Ovary (tissue), 10 donors: ENCODE measurements at places on chromosomes 1 and 21. TPM values are rescaled to one million over a fixed set of nuclear protein-coding genes. Genes with fewer than 3 reads are reported as not detected.
A peak's percentile ranks its signal among the peaks of the same experiment; 100 is the strongest.

C4BPA gene
- 0.40 TPM for total RNA-seq

TFF2 gene
- not detected for total RNA-seq

CFAP57 gene
- total RNA-seq: 0.24 TPM

CASP9 gene
- 13.4 TPM for total RNA-seq

KRTAP21-2 gene
- not detected for total RNA-seq

TLR5 gene
- total RNA-seq: 29.3 TPM

UMODL1 gene
- total RNA-seq: 0.22 TPM

FNDC5 gene
- 5.4 TPM for total RNA-seq

VSIG8 gene
- total RNA-seq: 0.23 TPM

SPATA45 gene
- not detected for total RNA-seq

PRPF38B gene
- 30.0 TPM for total RNA-seq

SLC1A7 gene
- total RNA-seq: not detected

RBP7 gene
- total RNA-seq: 1.5 TPM

GRCh38 chr21:33552093-33552998 lies 9.5 kb downstream of the SON start:
- H3K4me3 ChIP-seq: no peak overlapping the region
- H3K36me3 ChIP-seq: peaks cover 12% of the 10 kb centered on the region
- H3K27ac ChIP-seq: no peak overlapping the region

DNA sequence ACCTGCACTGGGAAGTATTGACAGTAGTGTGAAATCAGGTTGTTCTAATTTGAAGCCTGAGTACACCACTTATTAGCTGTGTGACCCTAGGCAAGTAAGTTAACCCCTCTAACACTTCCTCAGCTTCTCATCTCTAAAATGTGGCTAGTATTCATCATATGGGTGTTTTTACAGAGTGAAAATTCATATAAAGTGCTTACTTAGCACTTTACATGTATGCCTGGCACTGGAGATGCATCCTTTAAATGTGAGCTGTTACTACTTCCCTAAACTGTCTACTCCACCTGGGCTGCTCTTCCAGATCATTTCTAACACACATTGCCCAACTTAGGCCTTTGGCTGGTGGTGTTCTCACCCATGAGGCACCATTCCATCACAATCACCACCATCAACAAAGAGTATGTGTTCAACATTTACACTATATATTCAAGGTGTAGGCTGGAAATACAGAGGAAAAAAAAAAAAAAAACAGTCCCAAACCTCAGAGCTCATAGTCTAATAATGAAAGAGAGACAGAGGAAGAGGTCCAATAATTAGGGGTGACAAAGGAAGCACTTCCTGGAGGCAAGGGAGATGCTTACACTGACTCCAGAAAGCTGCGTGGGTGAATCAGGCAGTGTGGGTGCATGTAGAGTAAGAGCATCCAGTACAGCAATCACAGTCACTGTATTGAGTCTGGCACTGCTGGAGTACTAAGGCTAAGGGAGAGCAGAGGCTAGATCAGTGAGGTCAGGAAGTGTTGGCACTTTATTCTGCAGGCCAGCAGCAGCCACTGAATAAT lies 3.6 kb downstream of the STX6 start:
- H3K4me1 ChIP-seq: peaks cover 2% of the 10 kb centered on the region
- H3K36me3 ChIP-seq: no peaks in the 10 kb centered on the region
- H3K4me3 ChIP-seq: no peak overlapping the region
- no peak for DNase-seq
- no peak overlapping the region for H3K27ac ChIP-seq

- H3K27me3 ChIP-seq: no peaks in the 10 kb centered on the region
- H3K27ac ChIP-seq: no peak overlapping the region
- no peaks in the 10 kb centered on the region for H3K4me1 ChIP-seq
- DNase-seq: no peak
- no peaks in the 10 kb centered on the region for H3K36me3 ChIP-seq
- no peak overlapping the region for H3K4me3 ChIP-seq
These were observed 16.0 kb upstream of the CHAF1B start for GRCh38 chr21:36369064-36369685.

DNA sequence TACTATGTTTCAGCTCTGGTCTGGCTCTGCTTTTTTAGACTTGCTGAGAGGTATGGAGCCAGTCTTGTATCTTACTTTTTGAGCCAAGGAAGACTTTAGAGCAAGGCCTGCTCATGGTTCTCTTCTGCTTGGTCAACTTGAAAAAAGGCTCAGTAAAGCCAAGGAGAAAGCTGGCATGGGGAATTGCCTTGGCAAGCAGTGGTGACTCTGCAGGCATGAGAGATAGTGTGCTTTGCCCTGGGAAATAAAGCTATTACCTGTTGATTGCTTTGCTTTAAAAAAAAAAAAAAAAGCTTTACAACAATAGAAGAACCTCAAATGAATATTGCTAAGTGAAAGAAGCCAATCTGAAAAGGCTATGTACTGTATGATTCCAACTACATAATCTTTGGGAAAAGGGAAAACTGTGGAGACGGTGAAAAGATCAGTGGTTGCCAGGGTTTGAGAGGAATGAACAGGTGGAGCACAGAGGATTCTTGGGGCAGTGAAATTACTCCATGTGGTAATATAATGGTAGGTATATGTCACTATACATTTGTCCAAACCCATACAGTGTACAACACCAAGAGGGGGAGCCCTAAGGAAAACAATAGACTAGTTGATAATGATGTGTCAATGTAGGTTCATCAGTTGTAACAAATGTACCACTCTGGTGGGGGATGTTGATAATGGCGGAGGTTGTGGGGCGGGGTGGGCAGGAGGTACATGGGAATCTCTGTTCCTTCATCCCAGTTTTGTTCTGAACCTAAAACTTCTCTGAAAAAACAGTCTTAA lies 87.6 kb downstream of the HMCN1 start:
- no peak for DNase-seq
- no peak overlapping the region for H3K27ac ChIP-seq
- H3K27me3 ChIP-seq: no peaks in the 10 kb centered on the region

DNA sequence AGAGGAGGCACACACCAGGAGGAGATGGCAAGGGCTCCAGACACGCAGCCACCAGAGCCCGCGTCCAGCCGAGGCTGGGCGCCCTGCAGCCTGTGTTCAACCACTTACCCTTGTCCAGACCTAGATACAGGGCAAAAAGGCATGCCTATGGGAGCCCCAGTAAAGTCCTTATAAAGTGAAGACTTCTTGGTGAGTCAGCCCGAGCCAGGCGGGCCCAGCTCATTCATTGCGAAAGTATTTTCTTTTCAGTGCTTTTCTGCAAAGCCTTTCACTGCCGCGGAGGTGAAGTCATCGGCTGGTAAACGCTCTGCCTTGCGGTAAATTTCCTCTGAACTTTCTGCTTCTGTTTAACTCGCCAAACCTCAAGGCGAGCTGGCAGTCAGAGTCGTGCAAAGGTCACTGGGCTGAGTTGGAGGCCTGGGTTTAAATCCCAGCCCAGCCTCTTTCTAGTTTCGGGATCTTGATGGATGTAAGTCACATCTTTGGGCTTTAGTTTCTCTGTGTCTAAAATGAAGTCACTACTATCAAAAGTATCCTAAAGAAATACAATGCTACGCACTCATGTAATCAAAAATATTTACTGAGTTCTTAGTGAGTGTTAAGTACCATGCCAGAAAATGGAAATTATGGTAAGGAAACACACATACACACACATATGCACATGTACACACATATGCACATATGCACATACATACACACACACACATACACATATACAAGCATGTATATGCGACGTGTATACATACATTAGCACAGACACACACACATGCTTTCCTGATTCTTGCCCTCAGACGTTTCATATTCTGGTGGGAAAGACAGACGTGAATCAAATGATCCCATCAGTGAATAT lies 54.7 kb upstream of the IFFO2 start:
- H3K27me3 ChIP-seq: no peaks in the 10 kb centered on the region
- H3K36me3 ChIP-seq: no peaks in the 10 kb centered on the region
- no peak overlapping the region for H3K4me3 ChIP-seq
- H3K27ac ChIP-seq: peak overlapping the region; percentile 5
- DNase-seq: peak; percentile 22

DNA sequence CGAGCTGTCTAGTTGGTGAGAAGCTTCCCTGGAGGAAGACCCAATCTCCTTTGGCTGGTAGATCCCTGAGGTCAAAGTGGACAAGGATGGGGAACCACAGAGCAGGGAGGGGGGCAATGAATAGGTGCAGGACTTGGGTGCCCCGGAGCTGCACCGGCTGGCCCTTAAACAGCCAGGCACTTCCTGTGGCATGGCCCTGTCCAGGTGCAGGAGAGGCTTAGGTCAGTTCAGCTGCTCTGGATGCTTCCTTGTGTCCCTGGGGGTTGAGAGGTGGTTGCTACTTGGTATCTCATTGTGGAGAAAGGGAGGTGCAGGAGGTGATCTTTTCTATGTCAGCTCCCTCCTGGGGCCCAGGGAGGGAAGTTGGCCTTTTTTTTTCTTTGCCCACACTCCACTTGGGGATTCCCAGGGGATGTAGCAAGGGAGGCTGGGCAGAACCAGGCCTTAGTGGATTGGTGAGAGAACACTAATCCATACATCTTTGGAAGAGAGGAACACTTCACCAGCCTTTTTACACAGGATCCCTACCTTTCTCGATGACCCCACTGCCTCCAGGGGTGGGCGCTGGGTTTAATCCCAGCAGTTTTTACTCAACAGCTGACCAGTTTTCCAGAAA lies 1.2 kb upstream of the ST3GAL3 start:
- H3K36me3 ChIP-seq: no peaks in the 10 kb centered on the region
- no peaks in the 10 kb centered on the region for H3K27me3 ChIP-seq
- H3K27ac ChIP-seq: peak overlapping the region; percentile 21
- no peak overlapping the region for H3K4me3 ChIP-seq

DNA sequence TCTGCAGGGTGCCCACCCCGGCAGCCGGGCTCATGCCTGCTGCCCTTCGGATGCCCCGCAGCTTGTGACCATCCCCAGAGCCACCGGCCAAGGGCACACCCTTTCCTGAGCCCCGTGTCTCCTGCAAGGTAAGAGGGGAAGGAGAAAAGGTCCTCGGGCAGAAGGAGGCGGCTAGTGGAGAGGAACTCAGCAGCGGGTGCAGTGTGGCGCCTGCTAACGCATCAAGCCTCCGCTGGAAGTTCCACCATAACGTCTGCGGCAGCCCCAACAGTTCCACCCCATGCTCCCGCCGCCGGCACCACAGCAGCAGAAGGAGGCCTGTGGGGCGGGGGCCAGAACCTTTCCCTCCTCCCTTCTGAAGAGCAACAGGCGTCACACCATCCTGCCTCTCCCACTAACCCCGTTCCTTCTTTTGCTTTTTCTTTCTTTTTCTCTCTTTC lies 990 bp downstream of the VWA5B1 start:
- no peak overlapping the region for H3K4me3 ChIP-seq
- no peaks in the 10 kb centered on the region for H3K36me3 ChIP-seq
- H3K4me1 ChIP-seq: no peaks in the 10 kb centered on the region
- H3K27ac ChIP-seq: no peak overlapping the region
- no peaks in the 10 kb centered on the region for H3K27me3 ChIP-seq

DNA sequence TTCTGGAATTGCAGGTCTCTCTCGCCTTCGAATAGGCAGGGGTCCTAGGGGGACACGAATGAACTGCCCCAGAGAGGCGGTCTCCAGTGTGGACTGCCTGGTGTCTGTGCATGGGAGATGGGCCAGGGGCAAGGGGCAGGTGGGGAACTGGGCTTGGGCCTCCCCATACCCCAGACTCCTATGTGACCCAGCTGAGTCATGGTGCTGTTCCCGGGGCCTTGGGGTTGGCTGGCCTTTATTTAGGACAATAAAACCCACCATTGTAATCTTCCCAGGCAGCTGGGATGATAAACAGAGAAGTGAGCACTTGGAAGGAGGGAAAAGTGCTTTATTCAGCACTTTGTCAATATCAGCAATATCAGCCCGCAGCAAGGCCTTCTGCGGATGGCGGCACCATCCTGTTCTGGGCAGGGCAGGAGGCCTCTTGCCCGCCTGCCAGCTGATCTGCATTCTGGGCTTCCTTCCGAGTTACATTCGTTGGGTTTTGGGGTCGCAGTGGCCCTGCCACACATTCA lies 209.0 kb upstream of the TMEM51 start:
- H3K4me3 ChIP-seq: no peak overlapping the region
- H3K27ac ChIP-seq: peak overlapping the region; percentile 56

DNA sequence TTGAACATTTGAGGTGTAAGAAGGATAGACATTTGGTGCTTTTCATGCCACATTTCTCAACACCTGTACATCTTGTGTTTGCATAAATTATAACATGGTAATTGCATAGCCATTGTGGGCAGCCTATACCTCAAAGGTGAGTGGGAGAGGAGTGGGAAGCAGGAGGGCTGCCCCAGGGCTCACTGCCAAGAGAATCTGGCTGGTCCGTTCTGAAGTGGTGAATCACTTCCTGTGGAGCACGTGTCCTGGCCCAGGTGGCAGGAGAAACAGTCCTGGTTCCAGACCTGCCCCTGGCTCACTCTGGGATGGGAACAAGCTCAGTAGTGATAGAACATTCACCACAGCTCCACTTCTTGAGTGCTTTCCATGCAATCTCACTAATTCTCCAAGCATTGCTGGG lies 11.6 kb upstream of the OLFML2B start:
- no peak overlapping the region for H3K4me3 ChIP-seq
- H3K36me3 ChIP-seq: no peaks in the 10 kb centered on the region
- DNase-seq: no peak

- no peaks in the 10 kb centered on the region for H3K27me3 ChIP-seq
- H3K4me1 ChIP-seq: no peaks in the 10 kb centered on the region
- H3K4me3 ChIP-seq: no peak overlapping the region
- no peaks in the 10 kb centered on the region for H3K36me3 ChIP-seq
- H3K27ac ChIP-seq: no peak overlapping the region
These were observed 54.7 kb downstream of the OLFML3 start for GRCh38 chr1:114033961-114034360.

DNA sequence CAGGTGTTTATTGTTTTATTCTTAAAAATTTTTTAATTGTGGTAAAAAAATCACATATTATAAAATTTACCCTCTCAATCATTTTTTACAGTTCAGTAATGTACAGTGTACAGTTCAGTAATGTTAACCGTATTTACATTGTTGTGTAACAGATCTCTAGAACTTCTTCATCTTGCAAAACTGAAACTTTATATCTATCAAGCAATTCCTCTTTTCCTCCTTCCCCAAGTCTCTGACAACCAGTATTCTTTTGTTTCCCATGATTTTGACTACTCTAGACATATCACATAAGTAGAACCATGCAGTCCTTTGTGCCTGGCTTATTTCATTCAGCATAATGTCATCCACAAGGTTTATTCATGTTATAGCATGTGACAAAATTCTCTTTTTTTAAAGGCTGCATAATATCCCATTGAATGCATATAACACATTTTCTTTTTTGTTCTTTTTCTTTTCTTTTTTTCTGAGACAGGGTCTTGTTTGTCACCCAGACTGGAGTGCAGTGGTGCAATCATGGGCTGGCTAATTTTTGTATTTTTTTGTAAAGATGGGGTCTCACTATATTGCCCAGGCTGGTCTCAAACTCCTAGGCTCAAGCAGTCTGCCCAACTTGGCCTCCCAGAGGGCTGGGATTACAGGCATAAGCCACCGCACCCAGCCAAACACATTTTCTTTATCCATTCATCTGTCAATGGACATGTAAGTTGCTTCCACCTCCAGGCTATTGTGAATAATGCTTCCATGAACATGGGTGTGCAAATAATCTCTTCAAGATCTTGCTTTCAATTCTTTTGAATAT lies 17.2 kb upstream of the RCSD1 start:
- no peak overlapping the region for H3K27ac ChIP-seq
- H3K4me3 ChIP-seq: no peak overlapping the region
- no peaks in the 10 kb centered on the region for H3K27me3 ChIP-seq

- no peaks in the 10 kb centered on the region for H3K36me3 ChIP-seq
- H3K27ac ChIP-seq: no peak overlapping the region
- no peak for DNase-seq
- H3K4me1 ChIP-seq: no peaks in the 10 kb centered on the region
These were observed 70.8 kb downstream of the SCCPDH start for GRCh38 chr1:246794828-246795671.

- no peaks in the 10 kb centered on the region for H3K36me3 ChIP-seq
- H3K27ac ChIP-seq: no peak overlapping the region
- H3K27me3 ChIP-seq: no peaks in the 10 kb centered on the region
- no peaks in the 10 kb centered on the region for H3K4me1 ChIP-seq
- DNase-seq: no peak
- H3K4me3 ChIP-seq: no peak overlapping the region
These were observed 100.4 kb upstream of the ZNF644 start for GRCh38 chr1:91122106-91122717.
